T-cell (primary cell): ENCODE measurements at places on chromosomes 4 and X.

DNA sequence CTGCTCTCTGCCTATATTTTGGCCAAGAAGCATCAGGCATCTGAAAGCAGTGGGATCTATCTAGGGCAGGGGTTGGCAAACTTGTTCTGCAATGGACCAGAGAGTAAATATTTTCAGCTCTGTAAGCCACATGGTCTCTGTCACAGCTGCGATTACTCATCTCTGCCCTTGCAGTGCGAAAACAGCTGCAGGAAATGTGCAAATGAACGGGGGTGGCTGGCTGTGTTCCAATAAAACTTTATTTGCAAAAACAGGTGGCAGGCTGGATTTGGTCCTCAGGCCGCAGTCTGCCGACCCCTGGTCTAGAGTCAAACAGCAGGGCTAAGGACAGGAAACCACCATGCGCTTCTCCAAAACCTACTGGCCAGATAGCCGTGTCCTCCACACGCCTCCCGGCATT lies 48.6 kb downstream of the ACOX3 start:
- no peak for DNase-seq
- no peak overlapping the region for H3K27ac ChIP-seq
- no peaks in the 10 kb centered on the region for H3K4me1 ChIP-seq

DNA sequence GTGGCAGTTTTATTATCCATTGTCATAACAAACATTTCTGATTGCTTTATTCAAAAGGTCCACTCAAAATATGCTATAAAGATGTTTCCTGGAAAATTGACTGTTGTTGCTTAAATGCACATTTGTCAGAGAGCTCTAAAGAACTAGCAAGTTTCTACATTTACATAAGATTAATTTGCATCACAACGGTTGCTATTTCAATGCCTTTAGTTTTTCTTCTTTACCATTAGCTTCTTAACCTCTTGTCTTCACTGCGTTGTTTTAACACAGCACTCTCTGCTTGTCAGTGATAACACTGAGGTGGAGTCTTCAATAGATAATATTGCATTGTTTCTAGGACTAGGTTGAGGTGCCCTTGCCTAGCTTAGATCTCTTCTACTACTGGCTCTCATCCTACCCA lies 76.7 kb upstream of the GALNT7 start:
- DNase-seq: no peak
- H3K27ac ChIP-seq: no peak overlapping the region
- no peak overlapping the region for H3K4me3 ChIP-seq
- H3K36me3 ChIP-seq: no peaks in the 10 kb centered on the region
- no peaks in the 10 kb centered on the region for H3K4me1 ChIP-seq
- H3K27me3 ChIP-seq: peaks cover 3% of the 10 kb centered on the region

DNA sequence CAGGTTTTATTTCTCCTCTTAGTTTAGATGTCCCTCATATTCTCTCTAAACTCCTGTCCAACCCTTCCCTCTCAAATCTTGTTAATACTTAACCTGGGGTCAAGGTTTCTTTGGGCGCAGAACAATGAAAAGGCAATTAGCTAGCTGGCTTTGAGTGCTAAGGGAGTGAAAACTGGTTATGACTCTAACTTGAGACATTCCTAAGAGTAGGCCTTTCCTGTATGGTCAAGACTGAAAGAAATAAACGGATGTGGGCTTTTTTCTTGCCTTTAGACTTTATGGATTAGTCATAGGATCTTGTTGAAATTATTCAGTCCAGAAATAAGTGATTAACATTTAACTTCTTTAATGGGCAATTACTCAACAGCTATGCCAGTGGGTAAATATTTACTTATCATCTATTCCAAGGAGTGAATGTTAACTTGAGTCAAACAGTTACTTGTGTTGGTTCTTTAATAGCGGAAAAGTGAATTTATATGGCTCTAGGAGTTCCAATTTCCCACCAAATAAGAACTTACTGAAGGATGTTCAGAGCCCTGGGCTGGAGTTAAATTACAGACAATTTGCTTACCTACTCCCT lies 141.7 kb upstream of the SCML1 start:
- H3K27ac ChIP-seq: no peak overlapping the region
- H3K4me1 ChIP-seq: no peaks in the 10 kb centered on the region
- no peak for DNase-seq
- no peaks in the 10 kb centered on the region for H3K36me3 ChIP-seq

GRCh38 chr4:74095482-74095881 lies 3.5 kb downstream of the CXCL2 start:
- no peak for DNase-seq
- H3K27me3 ChIP-seq: peaks cover 26% of the 10 kb centered on the region
- H3K4me1 ChIP-seq: no peaks in the 10 kb centered on the region
- no peaks in the 10 kb centered on the region for H3K36me3 ChIP-seq
- no peak overlapping the region for H3K4me3 ChIP-seq

DNA sequence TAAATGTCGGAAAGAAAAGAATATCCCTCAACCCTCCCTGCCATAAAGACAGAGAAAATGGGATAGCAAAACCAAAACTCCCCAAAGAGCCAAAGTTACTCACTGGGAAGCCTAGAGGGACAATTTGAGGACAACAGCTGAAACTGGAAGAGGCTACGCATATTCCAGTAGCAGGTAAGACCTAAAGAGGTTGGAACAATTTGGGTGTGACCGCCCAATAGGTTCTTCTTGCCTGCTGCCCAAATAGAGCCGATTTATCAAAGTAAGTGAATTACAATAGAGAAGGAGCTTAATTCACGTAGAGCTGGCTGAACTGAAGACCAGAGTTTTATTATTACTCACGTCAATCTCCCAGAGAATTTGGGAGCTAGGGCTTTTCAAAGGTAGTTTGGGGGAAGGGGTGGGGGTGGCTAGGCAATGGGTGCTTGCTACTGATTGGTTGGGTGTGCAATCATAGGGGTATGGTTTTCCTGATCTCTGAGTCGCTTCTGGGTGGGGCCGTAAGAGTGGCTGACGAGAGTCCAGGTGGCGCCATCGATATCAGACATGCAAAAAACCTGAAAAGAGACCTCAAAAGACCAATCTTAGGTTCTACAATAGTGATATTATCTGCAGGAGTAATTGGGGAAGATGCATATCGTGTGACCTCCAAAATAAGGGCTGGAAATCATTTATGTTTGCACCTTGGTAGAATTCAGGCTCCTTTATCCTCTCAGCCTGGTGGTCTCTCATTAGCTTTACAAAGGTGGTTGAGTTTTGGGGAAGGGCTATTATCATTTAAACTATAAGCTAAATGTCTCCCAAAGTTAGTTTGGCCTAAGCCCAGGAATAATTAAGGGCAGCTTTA lies 39.0 kb upstream of the SLC7A3 start:
- no peaks in the 10 kb centered on the region for H3K27me3 ChIP-seq
- DNase-seq: no peak
- H3K36me3 ChIP-seq: no peaks in the 10 kb centered on the region
